ENCODE measurements at places on chromosomes 6 and 20.

DNA sequence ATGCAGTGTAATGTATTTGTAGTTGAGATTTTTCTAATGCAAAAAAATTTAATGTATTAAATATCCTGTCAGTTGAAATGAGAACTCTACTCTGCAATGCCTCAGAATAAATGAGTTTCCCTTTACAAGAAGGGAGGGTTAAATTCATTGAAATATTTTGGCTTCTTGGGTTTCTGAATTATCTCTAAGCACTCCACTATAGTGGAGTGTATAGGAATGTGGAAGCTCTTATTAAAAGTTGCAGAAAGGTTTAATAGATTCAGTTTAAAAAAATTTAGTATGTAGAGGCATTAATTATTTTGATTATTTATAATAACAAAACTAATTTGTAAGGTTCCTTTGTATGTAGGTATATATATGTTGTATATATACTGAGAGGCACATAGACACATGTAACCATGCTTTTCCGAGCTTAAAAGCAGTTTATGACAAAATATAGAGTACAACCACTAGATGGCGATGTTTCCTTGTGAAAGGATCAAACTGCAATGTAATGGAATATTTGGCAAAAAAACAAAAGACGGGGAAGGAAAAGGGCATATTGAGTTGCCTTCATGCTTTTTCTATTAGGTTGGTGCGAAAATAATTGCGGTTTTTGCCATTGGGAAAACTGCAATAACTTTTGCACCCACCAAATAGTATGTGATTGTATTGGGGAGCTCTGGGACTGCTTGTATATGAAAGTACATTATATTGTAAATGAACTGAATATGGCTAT, 144.2 kb downstream of the MYO6 start:
- peak; percentile 60 for DNase-seq

DNA sequence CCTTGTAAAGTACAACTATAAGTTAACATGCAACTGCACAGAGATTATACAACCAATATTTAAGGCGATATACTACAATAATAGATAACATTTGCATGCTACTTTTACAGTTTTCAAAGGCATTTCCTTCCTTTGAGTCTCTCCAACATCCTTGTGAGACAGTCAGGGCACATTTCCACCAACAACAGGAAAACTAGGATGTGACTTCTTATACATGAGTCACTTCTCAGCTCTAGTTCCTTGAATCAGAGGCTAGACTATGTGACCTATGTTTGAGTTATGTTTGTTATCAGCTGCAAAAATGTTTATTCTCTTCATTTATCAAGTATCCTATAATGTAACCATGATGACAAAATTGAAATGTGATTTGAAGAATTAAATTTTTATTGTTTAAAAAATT, 51.7 kb upstream of the TFAP2D start:
- DNase-seq, result no peak

GRCh38 chr20:10893321-10893720, 219.5 kb upstream of the JAG1 start:
- DNase-seq, result no peak

GRCh38 chr6:148005806-148006205, 336.8 kb upstream of the SASH1 start:
- no peak for DNase-seq

GRCh38 chr6:155079985-155080452, 84.9 kb downstream of the TIAM2 start:
- no peak for DNase-seq

DNA sequence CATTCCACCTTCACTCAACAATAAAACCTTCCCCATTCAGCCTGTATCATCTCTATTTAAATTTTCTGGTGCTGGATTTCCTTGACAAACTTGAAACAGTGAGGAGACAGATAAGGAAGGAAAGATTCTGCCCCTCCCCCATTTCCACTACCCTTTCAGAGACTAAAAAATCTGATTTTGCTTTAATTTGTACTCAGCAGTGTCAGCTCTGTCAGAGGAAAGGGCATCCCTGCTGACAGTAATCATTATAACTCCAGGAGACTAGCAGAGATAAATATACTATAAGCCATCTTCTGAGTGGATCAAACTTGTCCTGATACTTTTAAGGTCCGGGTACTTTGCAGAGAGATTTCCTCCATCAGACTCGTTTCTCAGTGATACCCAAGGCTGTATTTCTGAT, 155.6 kb downstream of the SAMD5 start:
- DNase-seq, result no peak

GRCh38 chr6:37482606-37483251, 17.0 kb downstream of the CCDC167 start:
- DNase-seq, result no peak

- DNase-seq, result no peak
Observed at GRCh38 chr6:25157183-25157582, 122.0 kb upstream of the CARMIL1 start.

- no peak for DNase-seq
Observed at GRCh38 chr20:14049111-14049510, 53.8 kb downstream of the MACROD2 start.

DNA sequence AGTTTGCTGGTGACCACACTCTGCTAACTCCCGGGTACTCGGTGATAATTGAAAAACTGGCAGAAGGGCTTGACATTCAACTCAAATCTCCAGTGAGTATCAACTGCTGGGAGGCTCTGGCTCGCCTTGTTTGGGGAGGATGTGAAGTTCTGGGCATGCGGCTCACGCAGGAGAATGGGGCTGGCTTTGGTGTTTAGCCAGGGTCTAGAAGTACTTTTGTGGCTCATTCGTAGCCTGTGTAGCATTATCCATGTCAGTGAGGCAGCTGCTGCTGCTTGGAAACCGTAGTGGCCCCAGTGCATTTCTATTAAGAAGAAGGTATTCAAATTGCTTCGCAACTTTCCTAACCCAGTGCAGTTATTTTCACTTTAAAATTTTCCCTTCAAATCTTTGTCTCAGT, 52.2 kb downstream of the KDM1B start:
- no peak for DNase-seq

GRCh38 chr6:37293426-37293825, 35.5 kb upstream of the TMEM217 start:
- DNase-seq, result no peak

- no peak for DNase-seq
Observed at GRCh38 chr6:3371222-3371949, 85.5 kb downstream of the SLC22A23 start.

- no peak for DNase-seq
Observed at GRCh38 chr6:15362274-15363160, 116.6 kb downstream of the JARID2 start.

DNA sequence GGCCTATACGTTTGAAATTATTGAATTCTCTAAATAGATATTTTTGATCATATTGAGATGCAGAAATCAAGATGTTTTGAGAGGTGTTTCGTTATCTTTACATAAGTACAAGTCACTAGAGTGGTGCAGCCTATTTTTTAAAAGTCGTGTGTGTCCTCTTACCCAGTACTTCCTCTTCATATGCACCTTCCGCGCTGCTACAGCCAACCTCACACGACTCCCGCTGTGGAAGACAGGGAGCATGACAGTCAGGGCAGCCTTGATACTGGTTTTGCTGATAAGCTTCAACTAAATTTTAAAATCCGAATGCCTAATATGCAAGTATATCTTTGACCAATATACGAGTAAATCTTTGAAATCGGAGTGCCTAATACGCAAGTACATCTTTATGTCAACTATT, 16.3 kb downstream of the ROS1 start:
- no peak for DNase-seq

- no peak for DNase-seq
Observed at GRCh38 chr6:38873001-38873400, 157.9 kb downstream of the DNAH8 start.

DNA sequence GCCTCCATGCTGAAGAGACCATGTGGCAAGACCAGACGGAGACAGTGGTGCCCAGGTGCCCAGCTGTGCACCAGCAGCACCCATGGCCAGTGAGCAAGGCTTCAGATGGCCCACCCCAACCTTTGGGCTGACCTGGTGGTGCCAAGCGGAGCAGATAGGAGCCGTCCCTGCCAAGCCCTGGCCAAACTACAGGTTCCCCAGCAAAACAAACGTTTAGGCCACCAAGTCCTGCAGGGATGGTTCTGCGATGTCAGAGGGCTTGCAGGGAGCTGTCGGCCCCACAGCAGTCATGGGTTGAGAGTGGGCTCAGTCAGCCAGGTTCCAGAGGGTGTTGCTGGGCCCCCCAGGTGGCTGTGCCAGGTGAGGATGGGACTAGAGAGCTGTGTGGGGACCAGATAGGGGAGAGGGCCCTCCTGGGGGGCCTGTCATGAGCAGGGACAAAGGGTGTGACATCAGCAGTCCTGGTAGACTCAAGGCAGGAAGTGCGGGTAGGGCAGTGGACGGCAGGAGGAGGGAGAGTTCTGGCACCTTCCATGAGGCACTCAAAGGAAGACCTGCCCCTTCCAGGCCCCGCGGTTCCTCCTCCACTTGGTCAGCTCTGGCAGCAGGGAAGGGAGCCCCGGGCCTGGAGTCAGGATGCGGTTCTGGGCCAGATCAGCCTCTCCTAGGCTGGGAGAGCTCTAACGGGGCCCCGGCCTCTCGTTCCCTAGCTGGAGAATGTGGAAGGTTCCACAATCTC, 342.4 kb downstream of the ZFAND3 start:
- no peak for DNase-seq

DNA sequence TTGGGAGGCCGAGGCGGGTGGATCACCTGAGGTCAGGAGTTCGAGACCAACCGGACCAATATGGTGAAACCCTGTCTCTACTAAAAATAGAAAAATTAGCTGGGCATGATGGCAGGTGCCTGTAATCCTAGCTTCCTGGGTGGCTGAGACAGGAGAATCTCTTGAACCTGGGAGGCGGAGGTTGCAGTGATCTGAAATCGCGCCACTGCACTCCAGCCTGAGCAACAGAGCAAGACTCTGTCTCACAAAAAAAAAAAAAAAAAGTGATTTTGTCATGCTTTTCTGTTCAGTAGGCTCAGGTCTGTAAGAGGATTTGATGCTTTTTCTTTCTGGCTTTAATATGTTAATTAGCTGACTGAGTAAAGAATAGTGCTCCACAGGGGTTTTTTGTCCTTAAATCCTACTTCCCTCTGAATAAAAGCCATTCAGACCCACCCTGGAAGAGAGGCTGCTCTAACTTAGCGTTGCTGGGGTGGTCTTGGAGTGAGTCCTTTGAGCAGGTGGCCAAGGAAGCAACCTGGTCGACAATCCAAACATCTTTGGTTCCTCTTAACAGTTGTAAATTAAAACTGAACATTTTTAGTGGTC, 19.0 kb downstream of the MCM8 start:
- DNase-seq, result no peak

- DNase-seq, result no peak
Observed at GRCh38 chr20:37935435-37935834, 32.5 kb downstream of the VSTM2L start.

GRCh38 chr6:125102891-125103290, 50.7 kb upstream of the TPD52L1 start:
- no peak for DNase-seq

- DNase-seq, result no peak
Observed at GRCh38 chr6:127812985-127813698, 87.7 kb downstream of the THEMIS start.

- peak; percentile 58 for DNase-seq
Observed at GRCh38 chr20:39563349-39563748, 601.2 kb downstream of the DHX35 start.

- peak; percentile 55 for DNase-seq
Observed at GRCh38 chr6:136324686-136325380, 35.2 kb upstream of the BCLAF1 start.

GRCh38 chr6:139248911-139249310, 42.9 kb downstream of the TXLNB start:
- DNase-seq, result no peak

Data from retina (tissue), 1 donor.